ENCODE measurements at places on chromosomes 1 and 21. TPM values are rescaled to one million over a fixed set of nuclear protein-coding genes. Genes with fewer than 3 reads are reported as not detected.

PRELP gene
- total RNA-seq: 1.1 TPM

LCE3E gene
- not detected for total RNA-seq

DAB1 gene
- 0.32 TPM for total RNA-seq

SAMD11 gene
- 7.5 TPM for total RNA-seq

FOXD2 gene
- 0.17 TPM for total RNA-seq

GCLM gene
- 17.9 TPM for total RNA-seq

TSPAN1 gene
- not detected for total RNA-seq

FAM151A gene
- total RNA-seq: not detected

GNG12 gene
- total RNA-seq: 73.2 TPM

TAS1R1 gene
- 0.17 TPM for total RNA-seq

TESK2 gene
- total RNA-seq: 3.8 TPM

ADAMTS5 gene
- total RNA-seq: 5.4 TPM

MEX3A gene
- total RNA-seq: 1.2 TPM

OXCT2 gene
- total RNA-seq: 0.09 TPM

TEX38 gene
- not detected for total RNA-seq

RSPH1 gene
- under 0.01 TPM for total RNA-seq

CD164L2 gene
- total RNA-seq: not detected

MFSD2A gene
- 0.69 TPM for total RNA-seq
